ENCODE measurements at places on chromosomes 7 and 10. TPM values are rescaled to one million over a fixed set of nuclear protein-coding genes. Genes with fewer than 3 reads are reported as not detected.

DNA sequence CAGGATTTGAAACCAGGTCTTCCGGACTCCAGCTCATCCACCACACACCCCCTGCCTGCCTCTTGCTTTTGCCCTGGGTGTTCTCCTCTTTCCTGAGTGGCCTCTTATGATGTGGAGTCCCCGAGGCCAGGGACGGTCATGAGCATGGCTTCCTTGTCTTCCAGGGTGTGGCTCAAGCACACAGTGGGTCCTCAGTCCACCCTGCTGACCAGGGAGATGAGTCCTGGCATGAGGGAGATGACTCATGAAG is 32.8 kb downstream of the DNAJB12 start:
- H3K27ac ChIP-seq: peak overlapping the region; percentile 100
- peaks cover 4% of the 10 kb centered on the region for H3K27me3 ChIP-seq
- H3K4me1 ChIP-seq: peaks cover 62% of the 10 kb centered on the region
- H3K36me3 ChIP-seq: peaks cover 21% of the 10 kb centered on the region
- H3K4me3 ChIP-seq: peak overlapping the region; percentile 71

GRCh38 chr7:29158795-29159423 is 12.6 kb upstream of the CPVL start:
- no peak overlapping the region for H3K4me3 ChIP-seq
- peaks cover 6% of the 10 kb centered on the region for H3K4me1 ChIP-seq
- no peak for DNase-seq
- H3K36me3 ChIP-seq: no peaks in the 10 kb centered on the region
- H3K27me3 ChIP-seq: peaks cover 15% of the 10 kb centered on the region
- no peak overlapping the region for H3K27ac ChIP-seq

- H3K27me3 ChIP-seq: no peaks in the 10 kb centered on the region
- H3K27ac ChIP-seq: no peak overlapping the region
- no peaks in the 10 kb centered on the region for H3K4me1 ChIP-seq
- no peak overlapping the region for H3K4me3 ChIP-seq
- peaks cover 6% of the 10 kb centered on the region for H3K36me3 ChIP-seq
Measured at GRCh38 chr7:64849250-64849923, 53.7 kb upstream of the ZNF273 start.

DNA sequence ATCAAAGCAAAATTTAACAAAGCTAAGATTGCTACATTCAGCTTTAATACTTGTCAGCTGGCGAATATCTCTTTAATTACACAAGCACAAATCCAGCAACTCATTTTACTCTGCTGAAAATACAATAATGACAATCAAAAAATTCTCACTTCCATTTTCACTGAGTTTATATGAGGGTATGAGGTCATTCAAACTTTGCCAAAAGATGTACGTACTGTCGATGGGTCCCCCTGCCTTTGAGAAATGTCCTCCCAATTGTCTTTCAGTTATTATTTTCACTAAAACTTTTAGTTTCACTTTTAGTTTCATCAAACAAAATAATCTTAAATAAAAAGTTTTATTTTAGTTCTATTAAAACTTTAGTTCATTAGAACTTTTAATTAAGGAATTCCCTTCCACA is 159.5 kb upstream of the WDR11 start:
- H3K27me3 ChIP-seq: no peaks in the 10 kb centered on the region
- DNase-seq: no peak
- H3K36me3 ChIP-seq: no peaks in the 10 kb centered on the region
- H3K4me3 ChIP-seq: no peak overlapping the region
- no peak overlapping the region for H3K27ac ChIP-seq

DNA sequence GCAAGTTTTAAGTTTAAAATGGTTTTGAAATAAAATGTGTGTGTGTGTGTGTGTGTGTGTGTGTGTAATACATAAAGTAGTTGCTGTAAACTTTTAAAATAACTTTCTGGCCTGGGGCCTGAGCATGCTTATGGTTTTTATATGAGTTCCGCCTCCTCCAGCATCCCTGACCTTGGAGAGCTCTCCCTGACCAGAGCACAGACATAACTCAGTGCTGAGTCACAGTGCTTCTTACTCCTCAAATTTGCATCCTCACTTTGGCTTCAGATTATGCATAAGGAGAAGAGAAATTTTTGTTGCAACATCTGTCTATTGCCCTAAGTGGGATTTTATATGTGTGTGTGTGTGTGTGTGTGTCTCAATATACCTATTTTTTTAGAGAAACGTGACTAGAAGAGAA is 200.8 kb downstream of the ELMO1 start:
- H3K4me3 ChIP-seq: no peak overlapping the region
- H3K27ac ChIP-seq: no peak overlapping the region
- no peaks in the 10 kb centered on the region for H3K27me3 ChIP-seq
- peaks cover 23% of the 10 kb centered on the region for H3K4me1 ChIP-seq
- DNase-seq: no peak

- peaks cover 3% of the 10 kb centered on the region for H3K4me1 ChIP-seq
- DNase-seq: no peak
- H3K27me3 ChIP-seq: peaks cover 40% of the 10 kb centered on the region
- no peak overlapping the region for H3K4me3 ChIP-seq
- H3K27ac ChIP-seq: no peak overlapping the region
Measured at GRCh38 chr10:132173185-132173584, 13.6 kb upstream of the DPYSL4 start.

DNA sequence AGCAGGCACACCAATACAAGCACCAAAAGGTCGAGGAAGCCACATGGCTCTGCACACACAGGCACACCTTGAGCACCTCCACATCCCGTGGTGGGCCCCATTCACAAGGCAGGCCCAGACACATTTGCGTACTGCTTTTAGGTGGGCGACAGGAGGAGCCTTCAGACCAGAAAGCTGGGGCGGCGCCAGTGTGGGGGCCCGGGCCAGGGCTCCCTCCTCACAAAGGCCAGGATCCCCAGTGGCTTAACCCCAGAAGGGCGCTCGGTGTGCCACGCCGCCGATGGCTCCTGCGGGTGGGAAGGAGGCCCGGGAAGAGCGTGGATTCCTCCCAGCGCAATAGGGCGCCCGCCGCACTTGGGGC is 2.8 kb upstream of the SMARCD3 start:
- peaks cover 31% of the 10 kb centered on the region for H3K4me1 ChIP-seq
- H3K27ac ChIP-seq: no peak overlapping the region
- no peaks in the 10 kb centered on the region for H3K36me3 ChIP-seq
- peak; percentile 48 for DNase-seq

DNA sequence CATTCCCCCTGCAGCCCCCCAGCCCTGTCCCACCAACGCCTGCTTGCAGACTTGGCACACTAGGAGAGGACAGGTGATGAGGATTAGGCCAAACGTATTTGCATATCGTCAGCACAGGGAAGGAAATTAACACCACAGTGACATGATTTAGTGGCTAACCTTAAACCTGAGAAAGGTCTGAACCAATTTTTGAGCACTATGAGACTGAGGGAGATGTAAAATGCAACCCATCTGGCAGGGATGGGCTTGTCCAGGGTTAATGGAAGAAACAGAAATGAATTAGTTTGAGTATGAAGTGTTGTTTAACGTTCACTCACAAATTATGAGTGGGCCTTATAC is 183.6 kb downstream of the TAX1BP1 start:
- DNase-seq: no peak
- no peak overlapping the region for H3K4me3 ChIP-seq
- no peak overlapping the region for H3K27ac ChIP-seq

DNA sequence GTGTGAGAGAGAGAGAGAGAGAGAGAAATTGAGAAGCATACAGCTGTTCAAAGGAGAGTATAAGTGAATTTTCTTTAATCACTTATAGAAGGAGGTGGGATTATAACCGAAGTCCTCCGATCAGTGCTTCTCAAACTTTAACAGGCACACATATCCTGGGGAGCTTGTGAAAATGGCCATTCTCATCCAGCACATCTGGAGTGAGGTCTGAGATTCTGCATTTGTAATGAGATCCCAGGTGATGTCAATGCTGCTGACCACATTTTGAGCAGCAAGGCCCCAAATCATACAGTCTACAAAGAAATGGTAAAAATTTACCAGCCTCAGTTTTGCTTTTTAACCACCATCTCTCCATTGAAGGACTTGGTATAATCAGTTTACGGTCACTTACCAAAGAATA is 219.0 kb downstream of the PTEN start:
- no peaks in the 10 kb centered on the region for H3K36me3 ChIP-seq
- no peaks in the 10 kb centered on the region for H3K4me1 ChIP-seq
- no peak for DNase-seq
- no peak overlapping the region for H3K27ac ChIP-seq
- H3K4me3 ChIP-seq: no peak overlapping the region

DNA sequence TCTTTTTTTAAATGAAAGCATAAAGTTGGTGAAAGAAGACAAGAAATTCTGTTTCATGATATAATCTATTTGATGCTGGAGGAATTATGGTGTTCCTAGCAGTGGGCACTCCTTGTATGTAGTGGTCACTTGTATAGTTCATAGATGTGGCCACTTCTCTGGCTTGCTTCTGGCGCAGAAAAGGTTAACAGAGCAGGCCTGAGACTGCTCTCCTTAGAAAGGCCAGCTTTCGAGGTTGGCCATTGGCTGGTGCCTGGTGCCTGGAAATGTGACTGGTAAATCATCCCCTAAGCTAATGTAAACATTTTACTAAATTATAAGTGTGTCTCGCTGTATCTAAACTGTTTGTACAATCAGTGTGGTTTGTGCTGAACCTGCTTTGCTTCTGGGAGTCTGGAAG is 276.1 kb downstream of the PHTF2 start:
- H3K4me3 ChIP-seq: no peak overlapping the region
- H3K4me1 ChIP-seq: no peaks in the 10 kb centered on the region
- no peaks in the 10 kb centered on the region for H3K36me3 ChIP-seq
- H3K27me3 ChIP-seq: peaks cover 7% of the 10 kb centered on the region
- no peak for DNase-seq

DNA sequence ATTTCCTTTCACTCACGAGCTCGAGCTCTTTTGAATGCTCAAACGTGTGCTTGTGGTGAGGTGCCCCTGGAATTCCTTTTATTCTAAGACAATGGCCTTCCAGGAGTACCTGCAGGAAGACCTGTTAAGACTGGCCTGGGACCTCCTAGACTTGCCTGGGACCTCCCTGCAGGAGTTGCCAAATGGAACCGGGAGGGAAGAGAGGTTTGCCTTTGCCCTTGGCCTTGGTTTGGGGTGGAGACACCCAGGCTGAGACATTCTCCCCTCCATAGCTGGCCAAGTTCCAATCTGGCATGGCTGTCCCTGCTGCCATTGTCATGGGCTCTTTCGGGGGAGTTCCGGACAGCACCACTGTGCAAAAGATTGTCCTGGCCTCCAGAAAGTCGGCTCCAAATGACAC is 39.7 kb downstream of the DNAJB12 start:
- no peaks in the 10 kb centered on the region for H3K27me3 ChIP-seq
- peaks cover 56% of the 10 kb centered on the region for H3K4me1 ChIP-seq
- DNase-seq: no peak

GRCh38 chr10:12073526-12073925 is 4.8 kb downstream of the DHTKD1 start:
- H3K27ac ChIP-seq: no peak overlapping the region
- DNase-seq: no peak
- H3K27me3 ChIP-seq: no peaks in the 10 kb centered on the region
- H3K36me3 ChIP-seq: peaks cover 2% of the 10 kb centered on the region
- no peak overlapping the region for H3K4me3 ChIP-seq

GRCh38 chr10:104622598-104623209 is 18.4 kb upstream of the SORCS3 start:
- H3K27ac ChIP-seq: peak overlapping the region; percentile 54
- no peak overlapping the region for H3K4me3 ChIP-seq
- DNase-seq: no peak
- H3K36me3 ChIP-seq: no peaks in the 10 kb centered on the region

DNA sequence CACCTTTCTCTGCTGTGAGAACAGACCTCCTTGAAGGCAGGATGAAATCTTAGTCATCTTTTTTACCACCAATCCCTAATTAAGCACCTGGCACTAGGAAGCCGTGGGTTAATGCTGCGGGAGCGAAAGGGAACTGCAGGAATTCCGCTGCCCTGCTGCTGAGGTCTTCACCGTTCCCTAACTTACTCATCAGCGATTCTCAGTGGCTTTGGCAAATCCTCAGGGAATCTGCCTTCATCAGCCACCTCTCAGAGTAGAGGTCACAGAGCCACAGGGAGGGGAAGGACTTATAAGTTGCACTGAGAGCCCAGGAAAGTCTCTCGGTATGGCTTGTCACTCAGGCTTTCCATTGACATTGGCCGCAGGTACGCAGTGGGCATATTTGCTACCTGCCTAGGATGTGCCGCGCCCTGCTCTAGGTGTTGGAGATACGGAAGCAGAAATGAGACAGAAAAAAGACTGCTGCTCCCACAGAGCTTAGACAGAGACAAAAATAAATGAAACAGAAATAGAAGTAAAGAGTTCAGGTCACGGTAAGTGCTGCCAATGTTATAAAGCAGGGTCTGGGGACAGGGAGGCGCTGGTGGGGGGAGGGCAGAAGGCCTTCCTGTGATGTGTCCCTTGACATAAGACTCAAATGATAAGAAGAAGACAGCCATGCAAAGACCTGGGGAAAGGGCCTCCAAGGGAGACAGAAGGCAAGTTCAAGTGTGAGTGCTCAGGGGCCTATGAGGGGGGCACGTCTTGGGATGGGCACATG is 72.6 kb upstream of the OPALIN start:
- H3K27ac ChIP-seq: no peak overlapping the region
- H3K4me1 ChIP-seq: no peaks in the 10 kb centered on the region
- peaks cover 14% of the 10 kb centered on the region for H3K27me3 ChIP-seq
- H3K36me3 ChIP-seq: no peaks in the 10 kb centered on the region

- no peaks in the 10 kb centered on the region for H3K4me1 ChIP-seq
- no peaks in the 10 kb centered on the region for H3K36me3 ChIP-seq
Measured at GRCh38 chr7:240887-241421, 48.6 kb downstream of the FAM20C start.

GRCh38 chr7:1742555-1743303 is 72.7 kb downstream of the ELFN1 start:
- H3K27ac ChIP-seq: peak overlapping the region; percentile 5
- no peaks in the 10 kb centered on the region for H3K27me3 ChIP-seq
- H3K4me3 ChIP-seq: peak overlapping the region; percentile 53
- peaks cover 17% of the 10 kb centered on the region for H3K4me1 ChIP-seq
- no peaks in the 10 kb centered on the region for H3K36me3 ChIP-seq

NPFFR1 gene
- not detected for total RNA-seq

OR2A5 gene
- total RNA-seq: not detected

ATP5F1C gene
- total RNA-seq: 322 TPM

EGFR gene
- total RNA-seq: not detected

CDK6 gene
- 103 TPM for total RNA-seq

NRG3 gene
- total RNA-seq: not detected

SAMD9 gene
- 16.8 TPM for total RNA-seq

RELN gene
- not detected for total RNA-seq

CFAP58 gene
- total RNA-seq: 0.41 TPM

TMEM270 gene
- total RNA-seq: not detected

GIMAP5 gene
- total RNA-seq: 47.1 TPM

TCAF2 gene
- total RNA-seq: 31.5 TPM

PHKG1 gene
- 1.1 TPM for total RNA-seq

GIMAP8 gene
- 11.9 TPM for total RNA-seq

Measured in activated naive CD8-positive, alpha-beta T cell treated with anti-CD3 and anti-CD28 coated beads for 36 hours (primary cell).